NCI-H2081 treated with DMSO at 0.1 percent for 48 hours (cell line): ENCODE measurements at places on chromosomes 4 and X.
A peak's percentile ranks its signal among the peaks of the same experiment; 100 is the strongest.

DNA sequence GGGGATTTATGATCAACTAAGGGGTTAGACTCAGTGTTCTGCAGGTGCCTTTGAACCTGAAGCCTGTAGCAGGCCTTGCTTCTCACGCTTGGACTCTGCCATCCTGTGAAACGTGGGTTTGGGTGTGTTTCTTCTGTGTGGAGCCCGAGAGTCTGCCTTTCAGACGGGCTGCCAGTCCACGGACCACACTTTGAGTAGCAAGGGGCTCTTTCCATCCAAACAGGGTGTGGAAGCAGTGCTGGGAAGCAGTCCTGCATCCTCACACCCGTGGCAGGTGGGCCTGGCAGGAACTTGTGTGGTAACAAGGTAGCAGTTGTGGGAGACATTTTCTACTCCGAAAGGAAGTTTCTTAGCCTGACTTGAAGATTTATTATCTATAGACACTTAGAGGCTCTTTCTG lies 22.7 kb downstream of the RGS12 start:
- DNase-seq: no peak

DNA sequence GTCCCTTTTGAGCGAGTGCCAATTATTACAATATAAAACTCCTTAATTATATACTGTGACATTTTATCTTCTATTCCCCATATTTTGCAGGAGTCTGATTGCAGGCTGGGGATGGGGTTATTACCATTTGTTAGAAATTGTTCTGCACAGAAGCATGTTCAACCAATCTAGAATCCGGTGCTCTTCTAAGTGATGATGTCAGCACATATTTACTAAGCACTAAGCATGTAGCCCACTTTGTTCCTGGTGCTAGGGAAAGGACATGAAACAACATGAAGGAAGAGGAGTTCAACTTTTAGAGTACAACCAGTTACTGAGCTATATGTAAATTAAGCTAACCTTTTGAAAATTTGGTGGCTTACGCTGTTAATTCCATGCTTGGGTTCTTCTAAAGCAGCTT lies 52.8 kb upstream of the IL1RAPL2 start:
- no peak for DNase-seq

GRCh38 chrX:119266364-119266995 lies 30.4 kb downstream of the PGRMC1 start:
- DNase-seq: no peak

GRCh38 chr4:126779436-126780166 lies 853.2 kb upstream of the INTU start:
- no peak for DNase-seq

DNA sequence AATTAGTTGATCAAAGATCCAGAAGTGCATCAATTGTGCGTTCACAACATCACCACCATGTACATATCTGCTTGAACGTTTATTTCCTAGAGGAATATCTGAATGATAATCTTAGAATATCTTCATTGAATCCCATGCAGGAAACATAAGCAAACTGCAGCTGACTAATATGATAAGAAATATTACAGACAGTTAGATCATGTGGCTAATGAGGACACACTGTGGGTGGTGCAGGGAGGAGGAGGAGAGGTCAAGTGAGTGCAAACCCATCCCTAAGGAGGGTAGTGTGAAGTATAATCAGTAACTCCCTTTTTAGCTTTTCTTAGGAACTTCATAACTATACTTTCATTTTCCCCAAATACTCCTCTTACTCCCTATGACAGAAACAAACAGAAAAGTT lies 58.3 kb upstream of the HPGD start:
- DNase-seq: no peak

DNA sequence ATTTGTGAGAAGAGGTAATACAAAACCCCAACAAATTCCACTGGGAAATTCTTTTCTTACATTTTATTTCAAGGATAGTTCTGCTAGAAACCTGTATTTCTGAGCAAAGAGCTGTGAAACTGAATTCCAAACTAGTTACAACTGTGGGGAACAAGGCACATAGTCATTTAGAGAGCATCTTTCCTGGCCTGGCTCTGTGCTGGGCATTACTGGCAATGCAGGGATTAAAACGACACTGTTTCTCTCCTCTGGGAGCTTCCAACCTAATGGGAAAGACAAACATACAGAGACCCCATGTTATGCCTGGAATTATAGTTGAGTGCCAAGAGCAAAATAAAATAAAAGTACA lies 36.5 kb downstream of the SUPT20HL1 start:
- no peak for DNase-seq

GRCh38 chr4:69589884-69590283 lies 49.6 kb downstream of the UGT2A2 start:
- no peak for DNase-seq

DNA sequence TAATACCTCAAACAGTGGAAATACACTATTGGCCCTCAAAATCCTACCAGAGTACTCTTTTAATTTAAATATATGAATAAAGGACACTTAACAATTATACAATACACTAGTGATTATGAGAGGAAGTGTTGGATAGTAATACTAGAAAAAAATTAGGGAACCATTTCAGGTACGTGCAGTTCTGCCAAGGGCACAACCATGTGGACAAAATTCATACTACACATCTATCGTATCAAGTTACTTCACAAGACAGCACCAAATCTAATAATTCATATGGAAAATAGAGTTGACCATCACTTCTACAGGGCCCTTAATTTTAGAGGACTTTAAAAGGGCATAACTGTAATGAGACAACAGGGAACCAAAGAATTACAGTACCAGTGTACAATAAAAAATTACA lies 69.2 kb upstream of the ZCCHC13 start:
- no peak for DNase-seq

- no peak for DNase-seq
Observed at GRCh38 chr4:4693258-4693657, 151.4 kb upstream of the STX18 start.

DNA sequence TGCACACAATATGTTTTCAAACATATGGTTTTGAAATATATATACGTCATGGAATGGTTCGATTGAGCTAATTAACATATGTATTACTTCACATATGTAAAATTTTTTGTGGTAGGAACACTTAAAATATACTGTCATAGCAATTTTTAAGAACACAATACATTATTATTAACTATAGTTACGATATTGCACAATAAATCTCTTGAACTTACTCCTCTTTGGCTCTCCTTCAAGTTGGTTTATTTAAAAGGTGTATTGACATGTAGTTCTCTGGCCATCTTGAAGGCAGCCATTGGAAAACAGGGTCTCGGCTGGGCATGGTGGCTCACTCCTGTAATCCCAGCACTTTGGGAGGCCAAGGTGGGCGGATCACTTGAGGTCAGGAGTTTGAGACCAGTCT lies 53.8 kb downstream of the CASP3 start:
- no peak for DNase-seq

DNA sequence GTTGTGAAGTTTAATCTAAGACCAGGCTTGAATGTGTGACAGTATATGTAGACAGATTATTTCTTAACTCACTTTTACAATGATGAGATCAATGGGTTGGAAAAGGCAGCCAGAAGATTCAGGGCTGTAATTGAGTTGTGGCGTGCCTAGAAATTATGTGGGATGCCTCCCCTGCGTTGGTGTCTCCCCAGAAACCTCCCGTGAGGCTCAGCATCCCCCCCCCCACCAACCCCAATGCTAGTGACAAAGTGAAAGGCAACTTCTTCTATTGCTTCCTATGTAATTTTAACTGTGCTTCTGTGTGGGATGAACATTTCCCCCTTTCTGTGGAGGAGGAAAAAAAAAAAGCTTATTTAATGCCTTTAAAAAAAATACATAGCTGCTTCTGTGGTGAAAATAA lies 297.9 kb downstream of the ARHGAP10 start:
- DNase-seq: no peak

- DNase-seq: peak; percentile 22
Observed at GRCh38 chrX:31993637-31994036, 921.8 kb upstream of the FTHL17 start.

GRCh38 chrX:107715331-107716117 lies 60.1 kb downstream of the TSC22D3 start:
- no peak for DNase-seq

DNA sequence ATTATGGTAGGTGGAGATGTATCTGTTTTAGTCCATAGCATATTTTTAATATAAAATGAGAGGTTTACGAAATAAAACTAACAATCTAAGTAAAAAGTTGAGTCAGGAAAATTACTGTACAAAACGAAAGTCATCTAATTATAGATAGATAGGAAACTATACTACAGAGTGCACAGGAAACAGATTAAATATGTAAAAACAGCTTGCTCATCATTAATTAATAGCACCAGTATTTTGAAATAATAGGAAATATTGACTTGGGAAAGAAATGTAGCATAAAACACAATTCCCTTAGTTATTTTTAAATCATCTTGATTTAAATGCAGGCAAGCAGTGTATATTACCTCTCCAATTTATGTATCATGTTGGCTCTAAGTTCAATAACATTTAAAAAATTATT lies 227.9 kb downstream of the GPM6A start:
- DNase-seq: no peak

GRCh38 chrX:13119386-13119785 lies 75.0 kb upstream of the FAM9C start:
- DNase-seq: no peak

- no peak for DNase-seq
Observed at GRCh38 chr4:181566490-181566889, 676.7 kb upstream of the TENM3 start.

GRCh38 chr4:26223155-26223554 lies 97.7 kb upstream of the RBPJ start:
- DNase-seq: no peak

GRCh38 chr4:123031664-123032063 lies 109.3 kb upstream of the NUDT6 start:
- DNase-seq: no peak

- no peak for DNase-seq
Observed at GRCh38 chr4:171956678-171957077, 143.5 kb downstream of the GALNTL6 start.

- DNase-seq: no peak
Observed at GRCh38 chrX:40010550-40011321, 87.0 kb downstream of the BCOR start.

- no peak for DNase-seq
Observed at GRCh38 chr4:122652379-122652778, 31.5 kb upstream of the IL21 start.

DNA sequence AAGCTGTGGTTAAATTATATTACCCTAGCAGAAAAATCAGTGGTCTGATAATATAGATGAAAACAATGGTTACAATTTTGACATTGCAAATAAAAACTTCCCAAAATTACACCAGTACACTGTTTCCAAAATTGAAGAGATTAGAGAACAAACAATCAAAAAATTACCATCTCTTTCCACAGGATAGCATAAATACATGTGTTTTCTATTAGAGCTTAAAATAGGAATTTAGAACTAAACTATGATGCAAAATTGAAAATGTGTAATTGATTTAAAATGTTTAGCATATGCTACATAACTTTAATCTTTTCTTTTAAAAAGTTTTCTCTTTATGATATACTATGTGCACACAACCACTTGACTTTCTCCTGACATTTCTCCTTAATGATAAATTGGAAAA lies 6.7 kb downstream of the EDNRA start:
- DNase-seq: no peak

DNA sequence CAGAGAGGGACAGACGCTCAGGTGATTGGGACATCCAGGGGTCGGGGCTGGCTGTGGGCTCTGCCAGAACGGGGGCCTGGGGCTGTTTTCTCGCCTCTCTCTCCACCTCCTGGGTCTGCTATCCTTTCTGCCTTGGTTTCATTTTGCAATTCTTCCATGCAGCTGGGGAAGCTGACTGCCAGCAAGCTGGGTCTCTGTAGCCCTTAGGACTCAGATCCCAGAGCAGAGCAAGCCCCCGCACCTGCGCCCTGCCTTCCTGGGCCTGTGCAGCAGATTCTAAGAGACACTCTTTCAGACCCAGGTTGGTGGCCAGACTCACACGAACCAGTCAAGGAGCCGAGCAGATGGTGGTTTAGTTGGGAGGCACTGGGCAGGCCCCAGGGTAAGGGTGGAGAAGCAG lies 59.1 kb upstream of the GRPEL1 start:
- no peak for DNase-seq

DNA sequence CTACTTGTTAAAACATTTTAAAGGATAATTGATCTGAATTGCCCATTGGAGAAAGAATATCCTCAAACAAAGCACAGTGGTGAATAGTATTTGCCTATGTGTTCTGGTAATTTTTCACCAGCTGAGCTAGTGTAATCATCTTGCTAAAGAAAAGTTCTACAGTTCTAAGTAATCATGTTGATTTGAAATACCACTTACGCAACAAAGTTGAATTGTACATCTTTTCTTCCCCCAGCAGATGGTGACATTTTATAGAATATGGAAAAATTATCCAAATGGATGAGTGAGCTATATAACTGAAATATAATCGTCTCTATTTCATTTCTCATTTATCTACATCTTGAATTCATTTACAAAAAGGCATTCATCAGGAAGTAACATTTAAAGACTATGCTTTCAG lies 9.7 kb upstream of the ZNF674 start:
- DNase-seq: no peak

GRCh38 chrX:136028383-136028984 lies 43.2 kb downstream of the SLC9A6 start:
- no peak for DNase-seq

- DNase-seq: no peak
Observed at GRCh38 chr4:152430507-152430906, 105.4 kb downstream of the FBXW7 start.

DNA sequence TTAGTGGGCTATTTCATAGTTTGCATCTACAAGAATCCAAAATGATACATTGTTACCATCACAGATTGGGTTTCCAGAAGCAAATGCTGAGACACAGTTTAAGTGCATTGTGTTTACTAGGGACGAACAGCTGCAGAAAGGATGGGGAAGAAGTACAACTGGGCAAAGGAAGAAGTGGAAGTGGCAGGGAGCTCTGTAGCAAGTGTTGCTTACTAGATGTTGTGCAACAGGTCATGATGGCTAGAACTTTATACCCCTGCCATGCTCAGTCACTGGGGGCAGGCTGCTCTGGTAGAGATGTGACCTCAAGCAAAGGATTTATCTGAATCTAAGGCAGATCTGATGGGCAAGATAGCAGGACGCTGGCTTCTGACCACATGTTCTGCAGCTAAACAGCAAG lies 76.1 kb upstream of the EMCN start:
- DNase-seq: no peak

- DNase-seq: no peak
Observed at GRCh38 chr4:42768125-42768748, 111.3 kb upstream of the ATP8A1 start.

DNA sequence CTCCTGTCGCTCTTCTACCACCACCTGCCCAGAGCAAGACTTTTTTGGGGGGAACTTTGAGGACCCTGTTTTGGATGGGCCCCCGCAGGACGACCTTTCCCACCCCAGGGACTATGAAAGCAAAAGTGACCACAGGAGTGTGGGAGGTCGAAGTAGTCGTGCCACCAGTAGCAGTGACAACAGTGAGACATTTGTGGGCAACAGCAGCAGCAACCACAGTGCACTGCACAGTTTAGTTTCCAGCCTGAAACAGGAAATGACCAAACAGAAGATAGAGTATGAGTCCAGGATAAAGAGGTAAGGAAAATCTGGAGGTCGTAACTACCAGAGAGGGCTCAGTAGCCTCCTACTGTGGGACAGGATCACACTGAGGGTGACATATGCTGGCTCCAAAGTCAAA lies 364.5 kb downstream of the MAPK10 start:
- no peak for DNase-seq
